Sigmoid colon (tissue), 7 donors: ENCODE measurements at places on chromosomes 3 and 15.
A peak's percentile ranks its signal among the peaks of the same experiment; 100 is the strongest.

GRCh38 chr15:79265167-79265566 lies 17.4 kb upstream of the ANKRD34C start:
- DNase-seq: no peak
- H3K36me3 ChIP-seq: no peaks in the 10 kb centered on the region
- H3K4me1 ChIP-seq: no peaks in the 10 kb centered on the region
- no peaks in the 10 kb centered on the region for H3K27me3 ChIP-seq
- no peak overlapping the region for H3K4me3 ChIP-seq

DNA sequence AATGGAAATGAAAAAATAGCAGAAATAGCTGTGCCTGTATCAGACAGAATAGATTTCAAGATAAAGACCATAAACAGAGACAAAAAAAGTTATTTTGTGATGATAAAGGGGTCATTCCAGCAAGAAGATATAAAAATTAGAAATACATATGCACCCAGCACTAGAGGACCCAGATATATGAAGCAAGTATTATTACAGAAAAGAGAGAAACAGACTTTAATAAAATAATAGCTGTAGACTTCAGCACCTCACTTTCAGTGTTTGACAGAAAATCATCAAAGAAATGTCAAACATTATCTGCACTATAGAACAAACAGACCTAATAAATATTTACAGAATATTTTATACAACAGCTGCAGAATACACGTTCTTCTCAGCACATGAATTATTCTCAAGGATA lies 783.7 kb downstream of the PLOD2 start:
- no peak overlapping the region for H3K4me3 ChIP-seq
- no peaks in the 10 kb centered on the region for H3K4me1 ChIP-seq
- no peaks in the 10 kb centered on the region for H3K27me3 ChIP-seq
- no peak for DNase-seq
- H3K36me3 ChIP-seq: no peaks in the 10 kb centered on the region
- H3K27ac ChIP-seq: no peak overlapping the region

- H3K4me1 ChIP-seq: no peaks in the 10 kb centered on the region
- no peaks in the 10 kb centered on the region for H3K36me3 ChIP-seq
- no peaks in the 10 kb centered on the region for H3K27me3 ChIP-seq
- peak overlapping the region; percentile 9 for H3K27ac ChIP-seq
Observed at GRCh38 chr3:194876403-194877095, 190.9 kb downstream of the FAM43A start.

GRCh38 chr15:100264994-100265640 lies 76.7 kb downstream of the ADAMTS17 start:
- no peaks in the 10 kb centered on the region for H3K4me1 ChIP-seq
- no peak overlapping the region for H3K4me3 ChIP-seq
- no peaks in the 10 kb centered on the region for H3K27me3 ChIP-seq

DNA sequence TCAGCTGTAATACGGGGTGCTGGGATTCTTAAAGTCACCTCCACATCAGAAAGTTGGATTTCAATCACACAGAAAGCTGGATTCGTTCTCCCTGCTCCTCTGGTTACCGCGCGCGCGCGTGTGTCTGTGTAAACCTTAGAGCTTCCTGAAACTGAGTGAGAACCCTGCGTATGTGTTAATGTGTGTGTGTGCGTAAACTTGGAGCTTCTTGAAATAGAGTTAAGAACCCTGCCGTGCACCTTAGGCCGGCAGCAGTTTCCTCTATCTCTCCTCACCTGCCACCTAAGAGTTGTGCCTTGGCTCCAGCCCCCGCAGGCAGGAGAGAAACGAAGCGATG lies 531 bp downstream of the LZTFL1 start:
- H3K27me3 ChIP-seq: no peaks in the 10 kb centered on the region
- peaks cover 11% of the 10 kb centered on the region for H3K4me1 ChIP-seq
- H3K4me3 ChIP-seq: peak overlapping the region; percentile 86
- DNase-seq: no peak

- H3K4me1 ChIP-seq: no peaks in the 10 kb centered on the region
- no peak overlapping the region for H3K27ac ChIP-seq
- no peaks in the 10 kb centered on the region for H3K27me3 ChIP-seq
- no peak overlapping the region for H3K4me3 ChIP-seq
Observed at GRCh38 chr15:68666812-68667450, 88.1 kb downstream of the CORO2B start.

DNA sequence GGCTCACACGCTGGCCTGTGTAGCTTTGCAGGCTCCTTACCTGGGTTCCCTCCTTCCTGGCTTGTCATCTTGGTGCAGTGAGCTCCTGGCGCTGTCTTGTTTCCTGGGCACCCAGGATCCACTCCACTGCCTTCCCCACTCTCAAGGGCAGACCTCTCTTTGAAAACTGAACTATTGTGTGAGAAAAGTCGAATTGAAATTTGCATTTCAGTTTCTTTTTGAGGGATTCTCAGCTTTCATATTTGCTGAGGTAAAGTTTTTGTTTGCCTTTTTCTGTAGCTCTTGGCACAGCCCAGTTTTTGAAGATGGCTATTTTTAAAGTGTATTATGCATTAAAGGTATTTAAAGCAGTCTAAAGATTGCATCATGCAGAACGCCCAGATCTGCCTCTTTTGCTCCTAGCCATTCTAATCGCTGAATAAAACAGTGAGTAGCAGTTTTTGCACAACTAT lies 70.1 kb downstream of the CCK start:
- H3K4me3 ChIP-seq: no peak overlapping the region
- H3K4me1 ChIP-seq: peaks cover 13% of the 10 kb centered on the region
- H3K27ac ChIP-seq: peak overlapping the region; percentile 35
- H3K36me3 ChIP-seq: peaks cover 78% of the 10 kb centered on the region
